Spleen (tissue), 13 donors: ENCODE measurements at places on chromosomes 7 and 10. TPM values are rescaled to one million over a fixed set of nuclear protein-coding genes. Genes with fewer than 3 reads are reported as not detected.

The SNCG gene
- total RNA-seq: 79.9 TPM

The MGAM2 gene
- 3.1 TPM for total RNA-seq

The CPVL gene
- total RNA-seq: 184 TPM

The TUBAL3 gene
- not detected for total RNA-seq

DNA sequence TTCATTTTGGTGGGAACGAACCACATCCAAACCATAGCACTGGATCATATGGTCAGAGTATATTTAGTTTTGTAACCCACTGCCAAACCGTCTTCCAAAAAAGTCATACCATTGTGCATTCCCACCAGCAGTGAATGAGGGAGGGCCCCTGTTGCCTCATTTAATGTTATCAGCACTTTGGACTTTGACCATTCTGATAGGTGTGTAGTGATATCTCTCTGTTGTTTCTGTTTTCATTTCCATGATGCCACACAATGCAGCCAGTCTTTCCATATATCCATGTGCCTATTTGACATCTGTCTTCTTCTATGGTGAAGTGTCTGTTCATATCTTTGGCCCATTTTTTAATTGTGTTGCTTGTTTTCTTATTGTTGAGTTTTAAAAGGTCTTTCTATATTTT, 105.0 kb upstream of the PPP2R2D start:
- no peak overlapping the region for H3K4me3 ChIP-seq
- H3K27ac ChIP-seq: no peak overlapping the region
- no peak for DNase-seq
- no peaks in the 10 kb centered on the region for H3K4me1 ChIP-seq

GRCh38 chr10:116891208-116891607, 41.9 kb downstream of the ENO4 start:
- no peaks in the 10 kb centered on the region for H3K36me3 ChIP-seq
- H3K27me3 ChIP-seq: no peaks in the 10 kb centered on the region
- DNase-seq: no peak
- H3K4me1 ChIP-seq: no peaks in the 10 kb centered on the region
- no peak overlapping the region for H3K27ac ChIP-seq

DNA sequence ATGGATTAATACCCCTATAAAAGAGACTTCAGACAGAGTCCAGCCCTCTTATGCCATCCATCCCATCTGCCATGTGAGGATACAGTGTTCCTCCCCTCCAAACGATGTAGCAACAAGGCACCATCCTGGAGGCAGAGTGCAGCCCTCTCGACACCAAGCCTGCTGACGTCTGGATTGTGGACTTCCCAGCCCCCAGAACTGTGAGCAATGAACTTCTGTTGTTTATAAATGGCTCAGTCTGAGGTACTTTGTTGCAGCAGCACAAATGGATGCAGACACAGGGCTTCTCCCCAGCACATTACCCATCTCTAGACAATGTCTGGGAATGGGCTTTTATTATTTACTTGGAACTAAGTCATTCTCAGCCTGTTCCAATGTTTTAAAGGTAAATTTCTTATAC, 195.6 kb downstream of the WDR37 start:
- no peaks in the 10 kb centered on the region for H3K36me3 ChIP-seq
- peak; percentile 37 for DNase-seq
- no peaks in the 10 kb centered on the region for H3K4me1 ChIP-seq
- H3K27me3 ChIP-seq: no peaks in the 10 kb centered on the region
- H3K4me3 ChIP-seq: no peak overlapping the region
- no peak overlapping the region for H3K27ac ChIP-seq

GRCh38 chr7:155739538-155740143, 72.6 kb downstream of the SHH start:
- peaks cover 50% of the 10 kb centered on the region for H3K36me3 ChIP-seq
- no peak overlapping the region for H3K4me3 ChIP-seq
- H3K27ac ChIP-seq: no peak overlapping the region
- DNase-seq: no peak
- H3K4me1 ChIP-seq: no peaks in the 10 kb centered on the region
- H3K27me3 ChIP-seq: no peaks in the 10 kb centered on the region

- H3K4me3 ChIP-seq: no peak overlapping the region
- no peaks in the 10 kb centered on the region for H3K27me3 ChIP-seq
- no peak for DNase-seq
- no peaks in the 10 kb centered on the region for H3K36me3 ChIP-seq
These were observed 201.1 kb downstream of the ANK3 start for GRCh38 chr10:60188548-60188947.

DNA sequence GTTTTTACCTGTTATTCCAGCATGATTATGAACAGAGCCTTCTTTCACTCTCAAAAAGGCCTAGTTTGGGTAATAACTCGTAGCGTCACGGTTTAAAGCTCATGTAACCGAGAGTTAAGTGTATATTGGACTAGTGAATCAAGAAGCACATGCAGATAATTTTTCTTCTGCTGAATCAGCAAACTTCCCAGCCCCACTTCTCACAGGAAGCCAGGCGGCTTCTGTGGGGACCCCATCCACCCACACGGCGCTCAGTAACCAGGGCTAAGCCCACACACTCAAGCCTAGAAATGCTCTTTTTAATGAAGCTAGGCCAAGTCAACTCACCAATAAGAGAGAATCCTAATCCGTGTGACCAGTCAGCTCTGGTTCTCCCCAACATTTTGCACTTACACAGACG, 191.2 kb upstream of the MGMT start:
- H3K4me3 ChIP-seq: no peak overlapping the region
- no peak for DNase-seq
- H3K27ac ChIP-seq: no peak overlapping the region
- H3K36me3 ChIP-seq: no peaks in the 10 kb centered on the region
- H3K4me1 ChIP-seq: no peaks in the 10 kb centered on the region

DNA sequence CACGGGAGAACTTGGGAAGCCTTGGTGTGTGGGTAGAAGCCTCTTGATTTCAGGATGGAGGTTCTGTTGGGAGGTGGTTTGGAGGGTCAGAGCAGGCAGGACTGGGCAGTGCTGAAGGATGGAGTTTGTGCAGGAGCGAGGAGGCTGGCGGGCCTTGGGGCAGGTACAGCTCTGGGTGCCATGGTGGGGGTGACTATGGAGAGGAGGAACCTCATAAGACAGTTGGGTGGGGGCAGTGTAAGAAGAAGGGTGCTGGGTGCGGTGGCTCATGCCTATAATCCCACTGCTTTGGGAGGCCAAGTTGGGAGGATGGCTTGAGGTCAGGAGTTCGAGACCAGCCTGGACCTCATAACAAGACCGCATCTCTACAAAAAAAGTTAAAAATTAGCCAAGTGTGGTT, 54.7 kb upstream of the GTF2IRD1 start:
- no peaks in the 10 kb centered on the region for H3K27me3 ChIP-seq
- peaks cover 62% of the 10 kb centered on the region for H3K36me3 ChIP-seq
- H3K4me1 ChIP-seq: no peaks in the 10 kb centered on the region
- H3K4me3 ChIP-seq: no peak overlapping the region
- H3K27ac ChIP-seq: no peak overlapping the region
- DNase-seq: no peak

DNA sequence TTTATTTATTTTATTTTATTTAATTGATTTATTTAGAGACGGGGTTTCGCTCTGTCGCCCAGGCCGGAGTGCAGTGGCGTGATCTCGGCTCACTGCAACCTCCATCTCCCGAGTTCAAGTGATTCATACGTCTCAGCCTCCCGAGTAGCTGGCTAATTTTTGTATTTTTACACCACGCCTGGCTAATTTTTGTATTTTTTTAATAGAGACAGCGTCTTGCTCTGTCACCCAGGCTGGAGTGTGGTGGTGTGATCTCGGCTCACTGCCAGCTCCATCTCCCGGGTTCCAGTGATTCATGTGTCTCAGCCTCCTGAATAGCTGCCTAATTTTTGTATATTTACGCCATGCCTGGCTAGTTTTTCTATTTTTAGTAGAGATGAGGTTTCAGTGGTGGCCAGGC, 34.2 kb downstream of the AP5Z1 start:
- H3K4me3 ChIP-seq: no peak overlapping the region
- H3K27ac ChIP-seq: no peak overlapping the region
- H3K36me3 ChIP-seq: no peaks in the 10 kb centered on the region
- no peaks in the 10 kb centered on the region for H3K4me1 ChIP-seq
- DNase-seq: no peak

DNA sequence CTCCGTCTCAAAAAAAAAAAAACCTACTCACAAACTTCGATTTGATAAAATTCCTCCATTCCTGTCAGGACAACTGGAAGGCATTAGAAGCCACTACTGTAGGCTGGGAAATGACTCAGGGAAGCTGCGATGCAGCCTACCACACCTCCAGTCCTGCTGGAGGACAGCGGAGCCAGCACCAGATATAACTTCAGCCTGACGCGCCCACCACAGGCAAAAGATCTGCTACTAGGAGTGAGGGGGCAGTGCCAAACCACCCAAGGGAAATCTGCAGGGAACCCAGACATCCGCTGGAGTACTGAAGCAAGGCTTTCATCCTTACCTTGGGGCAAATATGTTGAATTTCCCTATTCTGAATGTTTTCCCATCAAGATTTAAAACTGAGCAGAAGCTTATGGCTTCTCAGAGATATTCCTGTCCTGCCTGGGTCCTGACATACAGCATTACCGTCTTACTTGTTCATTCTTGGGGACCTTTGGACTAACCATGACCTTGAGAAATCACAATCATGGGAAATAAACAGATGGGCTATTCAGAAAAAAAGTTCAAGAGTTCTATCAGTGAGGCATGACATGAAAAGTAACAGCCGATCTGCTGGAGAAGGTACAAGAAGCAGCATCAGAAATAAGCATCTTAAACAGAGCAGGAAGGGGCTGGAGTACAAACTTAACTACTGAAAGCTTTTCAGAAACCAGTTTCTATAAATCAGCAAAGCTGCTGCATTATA, 20.4 kb downstream of the BCCIP start:
- H3K4me1 ChIP-seq: no peaks in the 10 kb centered on the region
- DNase-seq: no peak
- no peak overlapping the region for H3K27ac ChIP-seq
- peaks cover 89% of the 10 kb centered on the region for H3K36me3 ChIP-seq
- H3K27me3 ChIP-seq: no peaks in the 10 kb centered on the region

DNA sequence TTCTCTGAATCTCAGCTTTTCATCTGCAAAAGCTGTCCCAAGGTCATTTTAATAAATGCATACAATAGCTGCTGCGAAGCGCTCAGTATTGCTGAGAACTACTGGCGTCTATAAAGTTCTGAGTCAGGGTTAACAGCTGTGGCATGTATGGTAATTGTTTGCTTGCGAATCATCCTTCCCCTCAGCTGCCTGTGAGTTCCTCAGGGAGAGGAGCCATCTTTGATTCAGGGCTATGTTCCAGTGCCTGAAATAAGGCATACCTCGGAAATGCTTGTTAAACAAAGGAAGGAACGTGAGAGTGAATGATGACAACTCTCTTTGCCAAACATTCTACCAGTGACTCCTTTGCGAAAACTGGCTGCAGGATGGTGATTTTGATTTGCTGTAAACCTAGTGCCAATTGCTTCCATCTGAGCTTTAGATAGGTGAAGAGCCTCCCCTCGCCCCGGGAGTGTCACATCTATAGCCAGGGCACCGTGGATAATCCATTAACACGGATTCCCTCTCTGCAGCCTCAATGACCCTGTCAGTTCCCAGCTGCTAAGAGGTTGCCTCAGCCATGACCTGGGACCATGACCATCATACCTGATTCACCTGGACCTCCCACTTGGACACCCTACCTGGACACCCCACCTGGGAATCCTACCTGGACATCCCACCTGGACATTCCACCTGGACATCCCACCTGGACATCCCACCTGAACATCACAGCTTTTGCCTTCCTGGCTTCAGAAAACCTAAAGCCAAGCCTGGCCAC, 39.6 kb downstream of the GPRIN2 start:
- H3K27me3 ChIP-seq: no peaks in the 10 kb centered on the region
- DNase-seq: peak; percentile 70
- H3K4me3 ChIP-seq: no peak overlapping the region
- H3K36me3 ChIP-seq: no peaks in the 10 kb centered on the region
- no peaks in the 10 kb centered on the region for H3K4me1 ChIP-seq
- H3K27ac ChIP-seq: no peak overlapping the region

GRCh38 chr10:3805201-3805790, 20.3 kb upstream of the KLF6 start:
- no peaks in the 10 kb centered on the region for H3K36me3 ChIP-seq
- H3K4me1 ChIP-seq: peaks cover 70% of the 10 kb centered on the region
- no peak overlapping the region for H3K4me3 ChIP-seq
- DNase-seq: no peak
- peak overlapping the region; percentile 84 for H3K27ac ChIP-seq
- no peaks in the 10 kb centered on the region for H3K27me3 ChIP-seq

DNA sequence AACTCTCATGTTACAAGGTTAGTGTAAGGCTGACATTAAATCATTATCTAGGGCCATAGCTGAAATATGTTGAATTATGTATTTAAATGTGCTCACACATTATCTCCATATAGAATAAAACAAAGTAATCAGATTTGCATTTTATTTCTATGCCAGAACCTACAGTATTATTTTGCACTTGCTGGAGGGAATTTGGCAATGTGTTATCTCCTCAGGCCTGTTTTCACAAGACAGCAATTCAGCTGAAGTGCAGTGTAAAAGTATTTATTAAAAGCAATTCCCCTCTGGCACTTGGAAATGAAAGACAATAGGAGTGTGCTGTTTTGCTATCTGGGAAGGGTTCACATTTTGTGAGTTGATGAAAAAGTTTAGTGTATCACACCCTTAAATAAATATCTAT, 276.3 kb downstream of the DNAJB9 start:
- H3K27ac ChIP-seq: no peak overlapping the region
- H3K4me1 ChIP-seq: no peaks in the 10 kb centered on the region
- no peaks in the 10 kb centered on the region for H3K36me3 ChIP-seq
- no peaks in the 10 kb centered on the region for H3K27me3 ChIP-seq

- no peaks in the 10 kb centered on the region for H3K4me1 ChIP-seq
- no peak for DNase-seq
- no peaks in the 10 kb centered on the region for H3K27me3 ChIP-seq
- H3K4me3 ChIP-seq: no peak overlapping the region
These were observed 1621.6 kb downstream of the REEP3 start for GRCh38 chr10:65142641-65143435.

DNA sequence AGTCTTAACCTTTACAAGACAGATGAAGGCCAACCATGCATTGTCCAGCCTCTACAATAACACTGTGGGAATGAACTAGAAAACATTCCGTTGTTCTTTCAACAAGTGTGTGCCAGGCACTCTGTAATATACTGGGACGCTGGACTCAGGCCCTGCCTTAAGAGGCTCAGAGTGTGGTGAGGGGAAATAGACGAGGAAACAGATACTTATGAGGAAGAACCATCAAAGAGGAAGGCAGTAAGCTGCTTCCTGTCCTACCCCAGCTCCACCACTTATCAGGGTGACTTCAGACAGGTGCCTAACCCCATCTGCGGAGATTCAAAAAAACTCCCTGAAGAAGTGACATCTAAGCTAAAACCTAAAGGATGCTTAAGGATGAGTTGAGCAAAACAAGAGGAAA, 8.9 kb upstream of the TRIM8 start:
- DNase-seq: no peak
- no peaks in the 10 kb centered on the region for H3K27me3 ChIP-seq
- peak overlapping the region; percentile 22 for H3K27ac ChIP-seq

DNA sequence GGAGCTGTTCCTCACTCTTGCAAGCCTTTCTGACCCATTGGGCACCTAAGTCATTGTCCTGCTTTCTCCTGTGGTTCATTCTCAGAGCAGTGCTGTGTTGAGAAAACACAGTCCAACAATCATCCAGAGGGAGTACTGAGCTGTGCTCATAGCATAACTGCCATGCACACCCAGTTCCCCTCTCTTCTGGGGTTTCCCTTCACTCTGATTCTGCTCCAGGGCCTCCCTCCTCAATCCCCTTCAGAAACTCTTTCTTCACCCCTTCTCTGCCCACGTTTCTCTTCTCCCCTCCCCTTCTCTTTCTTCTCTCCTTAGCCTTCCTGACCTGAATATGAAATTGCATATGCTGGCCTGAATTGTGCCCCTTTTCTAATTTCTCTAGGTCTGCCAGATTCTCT, 155.8 kb downstream of the AOAH start:
- H3K27me3 ChIP-seq: no peaks in the 10 kb centered on the region
- no peak overlapping the region for H3K4me3 ChIP-seq
- peaks cover 28% of the 10 kb centered on the region for H3K4me1 ChIP-seq
- no peak overlapping the region for H3K27ac ChIP-seq
- H3K36me3 ChIP-seq: peaks cover 22% of the 10 kb centered on the region
